ENCODE measurements at places on chromosomes 11 and 22.

- no peak for DNase-seq
Observed at GRCh38 chr11:9664276-9665171, 647 bp downstream of the SWAP70 start.

DNA sequence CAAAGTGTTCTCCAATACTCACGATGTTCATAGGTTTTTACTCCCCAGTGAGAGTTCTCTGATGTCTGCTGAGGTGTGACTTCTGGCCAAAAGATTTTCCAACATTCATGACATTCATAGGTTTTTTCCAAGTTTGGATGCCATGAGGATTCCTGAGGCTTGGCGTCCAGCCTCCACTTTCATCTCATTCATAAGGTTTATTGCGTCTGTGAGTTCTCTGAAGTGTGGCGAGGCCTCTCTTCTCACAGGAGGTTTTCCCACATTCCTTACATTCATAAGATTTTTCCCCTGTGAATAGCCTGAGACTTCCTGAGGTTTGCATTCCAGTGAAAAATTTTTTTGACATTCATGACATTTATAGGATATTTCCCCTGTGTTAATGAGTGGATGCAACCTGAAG lies 1014.1 kb downstream of the LRRC4C start:
- no peak for DNase-seq

DNA sequence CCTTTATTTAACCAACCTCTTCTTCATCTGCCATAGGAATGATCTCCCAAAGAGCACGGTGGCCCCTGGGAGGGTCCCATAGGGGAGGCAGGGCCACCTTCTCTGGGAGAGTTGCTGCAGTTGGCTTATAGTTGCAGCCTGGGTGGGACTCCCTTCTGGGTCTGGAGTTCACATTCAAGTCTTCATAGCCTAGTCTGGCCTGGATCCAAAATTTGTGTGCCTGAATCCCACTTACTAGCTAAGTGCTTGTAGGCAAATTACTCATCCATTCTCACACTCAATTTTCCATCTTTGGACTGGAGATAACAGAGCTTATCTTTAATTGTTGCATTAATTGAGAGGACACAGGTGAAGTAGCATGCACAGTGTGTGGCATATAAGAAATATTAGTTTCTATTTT lies 163.6 kb downstream of the GRIK4 start:
- no peak for DNase-seq

DNA sequence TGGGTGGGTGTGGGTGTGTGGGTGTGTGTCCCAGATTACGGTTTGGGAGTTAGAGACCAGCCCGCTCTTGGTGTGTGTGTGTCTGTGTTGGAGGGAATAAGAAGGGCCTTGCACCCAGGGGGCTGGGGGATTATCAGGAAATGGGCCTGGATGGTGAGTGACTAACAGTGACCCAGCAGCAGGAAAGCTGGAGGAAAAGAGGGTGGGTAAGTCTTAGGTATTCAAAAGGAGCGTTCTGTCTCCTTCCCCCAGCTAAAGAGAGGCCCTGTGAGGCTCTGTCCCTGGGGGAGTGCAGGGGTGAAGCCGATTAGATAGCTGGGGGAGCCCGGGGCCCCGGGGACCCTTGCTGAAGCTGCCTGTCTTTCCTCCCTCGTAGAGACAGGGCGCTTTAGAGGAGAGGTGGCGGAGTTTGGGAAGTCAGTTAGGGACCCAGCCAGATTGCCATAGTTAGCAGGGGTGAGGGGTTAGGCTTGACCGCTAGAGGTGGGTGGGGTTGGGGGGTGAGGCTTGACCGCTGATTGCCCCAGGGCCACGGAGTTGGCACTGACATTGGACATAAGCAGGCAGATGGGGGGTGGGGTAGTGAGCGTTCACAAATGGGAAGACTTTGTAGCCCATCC lies 1.5 kb downstream of the OAF start:
- no peak for DNase-seq

DNA sequence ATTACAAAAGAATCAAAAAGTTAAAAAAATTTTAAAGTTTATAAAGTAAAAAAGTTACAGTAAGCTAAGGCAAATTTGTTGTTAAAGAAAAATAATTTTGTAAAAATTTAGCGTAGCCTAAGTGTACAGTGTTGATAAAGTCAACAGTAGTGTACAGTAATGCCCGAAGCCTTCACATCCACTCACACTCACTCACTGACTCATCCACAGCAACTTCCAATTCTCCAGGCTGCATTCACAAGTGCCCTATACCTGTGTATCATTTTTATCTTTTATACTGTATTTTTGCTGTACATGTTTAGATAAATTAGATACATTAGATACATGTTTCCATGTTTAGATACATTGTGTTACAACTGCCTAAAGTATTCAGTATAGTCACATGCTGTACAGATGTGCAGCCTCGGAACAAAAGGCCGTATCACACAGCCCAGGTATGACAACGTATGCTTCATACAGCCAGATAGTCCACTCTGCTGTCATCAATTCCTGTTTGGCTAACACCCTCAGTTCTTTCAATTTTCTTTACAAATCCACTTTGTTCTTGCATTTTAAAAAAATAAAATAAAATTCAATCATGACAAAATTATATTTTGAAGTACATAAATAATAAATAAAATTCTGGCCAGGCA lies 80.7 kb downstream of the RBFOX2 start:
- DNase-seq, result no peak

DNA sequence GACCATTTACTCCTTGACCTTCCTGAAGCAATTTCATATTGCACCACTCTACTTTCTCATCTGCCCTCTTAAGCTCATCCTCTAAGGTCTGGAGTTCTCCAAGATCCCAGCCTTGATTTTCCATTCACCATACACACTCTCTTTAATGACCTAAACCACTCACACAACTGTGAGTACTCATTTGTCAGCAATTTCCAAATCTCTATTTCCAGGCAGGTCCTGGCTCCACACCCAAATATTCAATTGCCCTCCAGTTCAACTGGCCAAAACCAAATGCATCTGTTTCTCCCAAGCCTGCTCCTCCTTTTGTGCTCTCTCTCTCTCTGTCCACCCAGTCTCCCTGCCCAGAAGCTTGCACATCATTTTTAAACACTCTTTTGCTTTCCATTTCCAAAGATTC lies 39.6 kb downstream of the NEU3 start:
- no peak for DNase-seq

DNA sequence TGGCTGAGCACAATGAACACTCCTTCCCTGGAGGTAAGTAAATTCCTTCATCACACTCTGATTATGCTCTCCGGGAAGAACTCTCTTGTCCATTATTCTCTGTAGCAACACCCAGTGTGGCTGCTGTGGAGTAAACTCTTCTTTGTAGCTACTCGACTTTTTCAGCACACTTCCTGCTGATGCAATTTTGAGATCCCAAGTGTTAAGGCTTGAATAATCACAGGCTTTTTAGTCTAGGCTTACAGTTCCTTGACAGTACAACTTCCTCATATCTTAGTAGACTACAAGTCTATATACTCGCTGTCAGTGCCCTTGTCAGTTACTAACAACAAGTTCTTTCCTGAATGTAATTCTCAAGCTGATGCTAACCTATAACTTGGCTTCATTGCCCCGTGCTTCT lies 301.8 kb upstream of the API5 start:
- no peak for DNase-seq

DNA sequence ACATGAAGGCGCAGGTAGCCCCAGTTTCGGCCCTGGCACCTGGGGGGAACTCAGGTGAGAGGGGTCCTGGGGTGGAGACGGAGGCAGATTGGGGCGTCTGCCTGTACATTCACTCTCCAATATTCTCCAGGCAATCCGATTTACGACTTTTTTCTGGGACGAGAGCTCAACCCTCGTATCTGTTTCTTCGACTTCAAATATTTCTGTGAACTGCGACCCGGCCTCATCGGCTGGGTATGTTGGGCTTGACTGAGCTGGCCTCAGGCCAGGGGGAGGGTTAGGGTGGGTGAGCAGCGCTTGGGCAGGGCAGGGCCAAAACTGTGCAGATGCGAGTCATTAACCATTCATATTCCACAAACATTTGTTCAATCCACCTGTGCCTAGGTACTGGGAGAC lies 1.7 kb downstream of the TM7SF2 start:
- no peak for DNase-seq

DNA sequence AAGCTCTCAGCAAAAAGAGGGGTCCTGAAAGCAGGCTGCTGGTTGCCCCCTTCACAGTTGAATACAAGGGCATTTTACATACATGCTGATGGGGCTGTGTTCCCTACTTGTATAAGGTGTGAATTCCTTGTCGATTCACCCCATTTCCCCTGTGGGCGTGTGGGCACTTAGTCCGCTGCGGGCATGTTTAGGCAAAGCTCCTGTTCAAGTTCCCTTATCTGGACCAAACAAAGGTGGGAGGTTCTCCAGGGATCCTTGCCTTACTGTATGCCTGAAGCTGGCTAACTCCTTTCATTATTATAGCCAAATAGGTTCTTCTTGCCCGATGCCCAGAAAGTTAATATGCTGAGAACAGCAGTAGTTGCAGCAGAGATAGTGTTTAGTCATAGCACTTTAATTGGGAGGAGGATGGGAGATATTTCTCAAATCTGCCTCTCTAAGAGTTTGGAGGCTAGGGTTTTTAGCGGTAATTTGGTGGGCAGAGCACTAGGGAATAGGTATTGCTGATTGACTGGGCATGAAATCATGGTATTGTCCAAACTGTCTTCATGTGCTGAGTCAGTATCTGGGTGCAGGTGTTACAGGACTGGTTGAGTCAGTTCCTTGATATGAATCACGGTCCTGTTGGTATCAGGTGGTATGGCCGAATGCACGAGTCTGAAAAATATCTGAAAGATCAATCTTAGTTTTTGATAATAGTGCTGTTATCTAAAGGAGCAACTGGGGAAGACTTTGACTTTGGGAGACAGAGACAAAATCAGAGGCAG lies 32.7 kb downstream of the METTL15 start:
- DNase-seq, result no peak

GRCh38 chr22:23527971-23528740 lies 51.9 kb downstream of the IGLL1 start:
- DNase-seq, result no peak

DNA sequence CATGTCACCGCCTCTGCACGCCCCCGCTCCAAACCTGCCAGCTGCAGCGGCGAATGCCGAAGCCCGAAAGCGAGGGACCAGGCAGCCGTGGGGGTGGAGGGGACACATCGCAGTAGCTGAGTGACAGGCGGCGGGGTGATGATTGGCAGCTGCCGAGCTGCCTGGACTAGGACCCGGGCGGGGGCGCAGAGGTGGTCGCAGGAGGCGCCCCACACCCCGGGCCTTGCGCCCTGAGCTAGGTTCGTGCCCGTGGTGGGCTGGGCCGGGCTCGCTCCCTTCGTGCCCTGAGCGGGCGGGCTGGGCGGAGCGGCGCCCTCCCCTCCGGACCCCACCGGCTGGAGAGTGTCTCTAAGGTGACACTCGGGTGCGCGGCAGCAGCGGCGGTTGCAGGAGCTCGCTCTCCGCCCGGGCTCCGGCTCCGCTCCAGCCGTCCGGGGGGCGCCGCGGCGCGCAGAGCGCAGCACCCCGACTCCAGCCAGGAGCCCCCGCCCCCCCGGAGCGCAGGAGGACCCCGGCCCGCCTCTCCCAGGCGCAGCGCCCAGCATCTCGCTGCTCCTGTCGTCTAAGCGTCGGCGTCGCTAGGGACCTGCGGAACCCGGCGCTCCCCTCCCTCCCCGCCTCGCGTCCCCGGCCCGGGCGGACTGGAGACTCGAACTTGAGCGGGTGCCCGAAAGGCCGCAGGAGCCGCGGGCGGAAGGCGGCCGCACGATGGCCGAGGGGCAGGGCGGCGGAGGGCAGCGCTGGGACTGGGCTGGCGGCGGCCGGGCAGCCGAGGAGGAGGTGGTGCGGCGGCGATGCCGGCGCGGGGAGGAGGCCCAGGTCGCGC lies 14.5 kb upstream of the DGKZ start:
- no peak for DNase-seq

GRCh38 chr11:96088914-96089313 lies 165.0 kb upstream of the MTMR2 start:
- no peak for DNase-seq

DNA sequence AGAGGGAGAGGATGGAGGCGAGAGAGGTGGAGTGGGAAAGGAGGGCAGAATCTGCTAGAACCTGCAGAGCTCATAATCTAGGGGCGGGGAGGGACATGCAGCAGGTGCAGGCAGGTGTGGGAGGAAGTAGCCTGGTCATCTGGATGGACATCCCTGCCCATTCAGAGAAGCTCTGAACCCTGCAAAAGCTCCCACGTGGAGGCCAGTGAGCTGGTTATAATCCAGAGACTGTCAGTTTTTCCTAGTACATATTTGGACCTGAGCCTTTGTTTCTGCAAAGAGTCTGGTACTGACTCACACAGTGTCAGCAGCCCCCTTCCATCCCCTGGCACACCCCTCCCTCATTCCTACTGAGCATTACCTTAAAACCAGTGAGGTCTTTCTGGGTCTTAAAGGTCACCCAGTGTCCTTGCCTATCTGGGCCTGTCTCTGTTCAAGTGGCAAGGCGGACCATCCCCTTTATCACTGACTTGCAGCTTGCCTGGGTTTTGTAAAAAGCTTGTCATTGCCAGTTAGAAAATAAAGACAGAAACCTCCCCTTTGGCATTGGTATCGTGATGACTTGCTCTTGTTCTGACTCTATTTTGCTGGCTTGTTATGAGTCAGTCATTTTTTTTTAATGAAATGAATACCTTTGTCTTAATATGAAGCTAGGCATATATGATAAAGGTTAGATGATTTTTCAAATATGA lies 26.1 kb downstream of the PTPRJ start:
- no peak for DNase-seq

DNA sequence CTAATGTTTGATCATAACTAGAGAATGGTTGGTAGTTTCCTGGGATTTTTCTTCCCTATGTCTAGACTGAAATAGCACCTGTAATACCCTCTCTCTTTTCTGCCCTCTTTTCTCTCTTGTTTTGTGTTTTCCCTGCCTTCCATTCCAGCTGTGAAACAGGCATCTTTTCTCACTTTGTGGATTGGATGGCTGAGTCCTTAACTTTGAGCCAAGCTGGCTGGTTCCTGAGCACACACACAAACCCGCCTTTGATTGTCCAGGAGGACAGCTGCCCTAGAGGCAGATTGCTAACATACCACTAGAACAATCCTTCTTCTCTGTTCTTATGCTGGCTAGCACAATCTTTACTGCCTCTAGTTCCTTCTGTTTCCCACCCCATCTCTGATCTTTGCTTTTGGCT lies 17.7 kb downstream of the CTNND1 start:
- no peak for DNase-seq

DNA sequence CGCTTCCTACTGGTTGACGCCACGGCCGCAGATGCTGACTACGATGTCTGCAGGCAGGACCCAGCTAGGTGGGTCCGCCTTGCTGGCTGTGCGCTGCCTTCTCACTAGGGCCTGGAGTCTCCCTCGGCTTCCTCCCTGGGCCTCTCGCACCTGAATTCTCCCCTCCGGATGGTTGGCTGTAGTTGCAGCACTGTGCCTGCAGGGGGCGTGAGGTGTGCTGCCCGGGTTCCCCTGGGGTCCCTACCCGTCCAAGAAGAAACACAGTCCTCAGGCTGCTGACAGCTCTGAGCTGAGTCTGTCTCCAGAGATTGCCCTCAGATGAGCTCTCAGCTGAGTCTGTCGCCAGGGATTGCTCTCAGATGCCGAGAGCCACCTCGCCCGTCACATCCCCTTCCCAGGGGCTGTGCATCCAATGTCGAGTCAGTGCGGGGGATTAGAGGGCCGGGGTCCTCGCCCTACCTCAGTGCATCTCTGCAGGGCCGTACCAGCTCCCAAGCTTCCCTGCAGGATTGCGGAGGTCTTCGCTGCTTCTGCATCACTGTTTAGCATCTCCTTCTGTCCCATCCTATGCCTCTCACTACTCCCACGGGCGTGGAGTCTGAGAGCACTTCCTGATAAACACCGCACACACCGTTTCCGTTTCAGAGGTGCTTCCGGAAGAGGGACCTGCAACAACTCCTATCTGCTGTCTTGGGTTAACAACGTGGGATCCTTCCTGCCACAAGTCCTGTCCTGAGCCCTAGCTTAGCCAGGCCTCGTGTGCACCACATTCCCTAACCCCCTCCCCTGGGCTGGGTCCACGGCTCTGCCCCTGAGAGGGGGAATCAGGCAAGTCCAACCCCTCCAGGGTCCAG lies 196.9 kb downstream of the CSNK2A3 start:
- DNase-seq, result peak; percentile 11
